ENCODE measurements at places on chromosomes 16 and 17.

DNA sequence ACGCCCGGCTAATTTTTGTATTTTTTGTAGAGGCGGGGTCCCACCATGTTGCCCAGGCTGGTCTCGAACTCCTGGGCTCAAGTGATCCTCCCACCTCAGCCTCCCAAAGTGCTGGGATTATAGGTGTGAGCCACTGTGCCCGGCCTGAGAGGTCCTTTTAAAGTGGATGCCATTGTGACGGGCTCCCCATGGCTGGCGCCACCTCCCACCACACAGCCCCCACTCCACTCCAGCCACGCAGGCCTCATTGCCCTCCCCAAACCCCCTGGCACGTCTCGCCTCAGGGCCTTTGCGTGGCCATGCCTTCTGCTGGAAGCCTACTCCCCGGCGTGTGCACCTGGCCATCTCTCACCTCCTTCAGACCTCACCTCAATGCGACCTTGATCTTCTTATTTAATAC is 11.9 kb upstream of the KDM6B start:
- DNase-seq: no peak

- no peak for DNase-seq
Observed at GRCh38 chr16:68215302-68215701, 20.6 kb downstream of the ESRP2 start.

DNA sequence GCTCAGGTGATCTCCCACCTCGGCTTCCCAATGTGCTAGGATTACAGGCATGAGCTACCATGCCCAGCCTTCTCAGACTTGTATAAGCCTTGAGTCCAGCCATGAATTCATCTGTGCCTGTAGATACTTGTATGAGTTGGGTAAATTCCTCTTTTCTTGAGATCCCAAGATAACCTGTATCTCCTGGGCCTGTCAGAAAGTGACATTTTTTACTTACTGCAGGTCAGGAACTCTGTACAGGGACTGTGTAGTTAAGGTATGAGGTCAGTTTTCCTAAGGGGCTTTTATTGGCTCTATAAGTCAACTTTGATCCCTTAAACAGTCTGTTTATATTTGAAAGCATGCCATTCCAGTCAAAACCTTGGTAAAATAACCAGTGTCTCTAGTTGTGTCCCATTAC is 106.3 kb upstream of the HAS3 start:
- DNase-seq: no peak

DNA sequence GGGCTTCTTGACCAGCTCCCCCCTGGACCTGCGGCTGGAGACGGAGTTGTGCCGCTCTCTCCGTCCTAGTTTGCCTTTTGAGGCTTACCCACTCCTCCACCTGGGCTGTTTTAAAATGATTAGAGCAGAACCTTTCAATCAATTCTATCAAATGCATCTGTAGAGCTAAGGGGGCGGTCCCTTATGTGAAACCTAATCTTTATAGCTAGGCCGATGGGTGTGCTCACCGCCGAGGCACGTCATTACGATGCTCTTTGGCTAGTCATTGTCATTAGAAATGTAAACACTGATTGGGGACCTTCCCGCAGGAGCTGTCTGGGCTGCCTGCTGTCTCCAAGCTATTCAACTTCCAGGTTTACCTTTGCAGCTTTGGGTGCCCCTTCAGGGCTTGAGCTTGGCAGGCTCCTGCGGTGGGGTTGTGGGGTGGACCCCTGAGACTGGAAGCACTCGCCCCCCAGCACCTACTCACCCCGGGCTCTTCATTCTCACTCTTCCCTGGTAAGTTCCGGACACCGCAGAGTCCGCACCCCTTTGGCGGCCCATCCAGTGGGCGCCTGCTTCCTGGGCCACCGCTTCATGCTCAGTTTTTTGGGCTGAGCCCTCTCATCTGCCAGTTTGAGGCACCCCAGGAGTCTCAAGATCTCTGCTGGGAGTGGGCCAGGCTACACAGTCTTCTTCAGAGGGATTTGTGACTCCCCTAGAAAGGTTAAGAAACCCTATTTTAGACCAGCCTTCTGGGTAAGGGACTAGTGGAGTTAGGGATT is 20.9 kb upstream of the IL17C start:
- DNase-seq: no peak

DNA sequence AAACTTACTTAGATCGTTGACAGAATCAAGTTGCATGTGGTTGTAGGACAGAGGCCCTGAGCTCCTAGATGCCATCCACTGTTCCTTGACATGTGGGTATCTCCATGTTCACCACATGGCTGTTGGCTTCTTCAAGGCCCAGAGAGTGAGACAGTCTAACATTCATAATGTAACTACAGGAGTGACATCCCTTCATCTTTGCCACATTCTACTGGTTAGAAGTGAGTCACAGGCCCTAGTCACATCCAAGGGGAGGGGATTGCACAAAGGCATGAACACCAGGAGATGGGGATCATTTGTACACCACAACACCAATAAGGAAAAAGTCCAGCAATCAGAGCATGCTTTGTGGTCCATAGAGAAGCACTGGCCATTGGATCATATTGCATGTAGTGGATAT is 56.6 kb downstream of the WSCD1 start:
- no peak for DNase-seq

DNA sequence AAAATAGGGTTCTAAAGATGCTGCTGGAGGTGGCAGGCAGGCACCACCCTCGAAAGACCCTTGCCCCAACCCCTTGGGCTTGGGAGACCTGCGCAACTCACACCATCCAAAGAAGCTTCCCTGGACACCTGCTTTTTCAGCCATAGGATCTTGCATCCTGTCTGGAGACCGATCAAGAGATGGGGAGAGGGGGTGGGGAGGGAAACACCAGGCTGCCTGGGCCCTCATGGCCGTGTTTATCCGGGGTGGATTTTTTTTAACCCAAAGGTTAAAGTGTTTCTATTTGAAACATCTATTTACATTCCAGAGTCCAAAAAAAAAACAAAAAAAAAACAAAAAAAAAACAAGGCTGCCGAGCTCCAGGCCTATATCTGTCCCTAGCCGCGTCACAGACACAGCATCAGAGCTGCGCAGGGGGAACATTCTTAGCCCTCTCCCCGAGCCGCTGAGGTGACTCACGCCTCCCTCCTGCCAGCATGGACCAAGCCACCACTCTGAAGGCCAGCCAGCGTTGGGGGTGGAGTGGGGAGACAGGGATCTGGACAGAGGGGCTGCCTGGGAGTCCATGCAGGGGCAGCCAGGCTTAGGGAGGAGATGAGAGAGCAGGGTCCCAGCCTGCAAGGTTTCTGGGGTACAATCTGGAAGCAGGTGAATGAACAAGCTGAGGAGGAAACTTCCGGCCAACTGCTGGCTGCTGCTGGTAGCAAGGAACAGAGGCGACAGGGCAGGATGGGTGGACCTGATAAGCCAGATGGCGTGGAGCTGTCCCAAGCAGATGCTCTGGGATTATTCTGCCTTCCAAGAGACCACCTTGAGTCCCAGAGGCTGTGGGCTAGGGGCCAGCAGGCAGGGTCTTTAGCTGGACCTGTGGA is 14.8 kb downstream of the HDAC5 start:
- no peak for DNase-seq

- peak; percentile 70 for DNase-seq
Observed at GRCh38 chr16:22077700-22078313, 14.5 kb upstream of the VWA3A start.

DNA sequence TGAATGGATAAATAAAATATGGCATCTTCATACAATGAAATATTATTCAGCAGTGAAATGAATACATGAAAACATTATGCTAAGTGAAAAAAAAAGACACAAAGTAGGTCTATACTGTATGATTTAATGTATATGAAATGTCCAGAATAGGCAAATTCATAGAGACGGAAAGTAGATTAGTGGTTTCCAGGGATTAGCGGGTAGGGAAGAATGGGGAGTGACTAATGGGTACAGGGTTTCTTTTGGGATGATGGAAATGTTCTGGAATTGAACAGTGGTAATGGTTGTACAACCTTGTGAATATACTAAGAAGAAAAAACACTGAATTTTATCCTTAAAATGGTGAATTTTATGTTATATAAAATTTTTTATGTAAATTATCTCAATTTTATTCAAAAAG is 8.5 kb upstream of the MYCBPAP start:
- no peak for DNase-seq

DNA sequence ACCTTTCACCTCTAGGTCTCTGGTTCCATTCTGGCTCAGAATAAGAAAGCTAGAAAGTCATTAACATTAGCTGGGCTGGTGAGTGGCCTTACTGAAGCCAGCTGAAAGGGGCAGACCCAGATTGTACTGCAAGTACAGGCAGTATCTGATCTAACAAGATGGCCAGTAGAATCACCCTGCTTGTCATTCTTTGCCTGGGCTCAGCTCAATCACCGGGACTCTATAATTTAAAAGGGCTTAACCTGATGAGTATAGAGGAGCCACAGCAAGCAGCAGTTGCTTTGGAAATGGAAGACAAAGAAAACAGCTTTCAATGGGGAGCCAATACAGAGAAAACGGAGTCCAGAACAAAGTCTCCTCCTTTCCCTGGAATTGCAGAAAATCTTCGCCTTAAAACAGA is 13.6 kb downstream of the CDH8 start:
- no peak for DNase-seq

GRCh38 chr16:58109330-58109729 is 19.9 kb downstream of the CFAP20 start:
- DNase-seq: no peak

GRCh38 chr16:56109205-56109604 is 82.1 kb upstream of the GNAO1 start:
- DNase-seq: no peak

- DNase-seq: peak; percentile 43
Observed at GRCh38 chr17:80124351-80124981, 22.5 kb downstream of the EIF4A3 start.

GRCh38 chr16:6012716-6013115 is 915.1 kb upstream of the EEF2KMT start:
- DNase-seq: no peak

- no peak for DNase-seq
Observed at GRCh38 chr17:68740555-68741447, 139.6 kb upstream of the FAM20A start.

DNA sequence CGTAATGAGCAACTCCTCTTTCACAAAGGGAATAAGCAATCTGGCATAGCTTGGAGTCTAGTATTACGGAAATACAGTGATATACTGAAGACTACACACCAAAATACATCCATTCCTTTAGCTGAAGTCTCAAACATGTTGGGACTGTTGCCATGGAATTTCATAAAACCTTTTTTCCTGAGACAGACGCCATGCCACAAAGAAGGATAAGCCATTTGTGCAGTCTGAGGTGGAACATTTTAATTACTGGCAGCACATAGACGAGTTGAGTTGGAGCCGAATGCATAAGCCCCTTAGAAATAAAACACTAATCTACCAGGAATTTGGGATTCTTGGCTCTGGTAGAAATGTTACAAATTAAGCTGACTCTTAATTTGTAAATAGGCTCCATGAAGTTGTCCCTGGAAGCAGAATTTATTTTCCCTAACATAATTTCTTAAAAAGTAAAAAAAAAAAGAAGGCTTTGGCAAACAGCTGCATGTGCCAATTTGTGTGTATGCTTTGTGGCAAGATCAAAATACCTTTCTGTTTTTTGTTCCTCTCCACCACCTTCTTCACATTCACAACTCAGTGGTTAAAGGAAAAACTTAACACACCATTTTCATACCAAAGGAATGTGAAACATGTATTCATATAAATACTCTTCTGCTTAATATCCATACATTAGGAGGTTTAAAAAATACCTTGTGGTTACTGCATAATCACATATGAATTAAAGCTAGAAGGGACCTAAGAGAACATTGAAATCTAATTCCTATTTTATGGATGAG is 25.5 kb downstream of the GRB7 start:
- no peak for DNase-seq

DNA sequence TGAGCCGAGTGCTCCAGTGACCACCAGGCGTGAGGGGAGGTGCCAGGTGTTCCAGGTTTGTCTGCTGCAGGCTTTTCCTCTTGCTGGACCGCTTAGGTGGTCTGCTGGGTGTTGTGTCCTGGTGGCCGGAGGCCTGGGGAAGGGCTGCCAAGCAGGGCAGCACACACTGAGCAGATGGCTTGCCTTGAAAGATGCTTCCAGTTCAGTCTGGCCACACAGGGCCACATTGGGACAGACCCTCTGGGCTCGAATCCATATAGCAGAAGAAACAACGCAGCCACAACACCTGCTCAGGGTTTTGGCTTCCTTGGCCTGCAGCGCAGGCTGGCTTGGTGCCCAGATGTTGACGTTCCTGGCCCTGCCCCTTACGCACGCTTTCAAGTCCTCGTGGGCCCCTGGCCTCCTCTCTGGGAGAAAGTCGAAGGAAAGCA is 24.8 kb downstream of the GINS2 start:
- no peak for DNase-seq

DNA sequence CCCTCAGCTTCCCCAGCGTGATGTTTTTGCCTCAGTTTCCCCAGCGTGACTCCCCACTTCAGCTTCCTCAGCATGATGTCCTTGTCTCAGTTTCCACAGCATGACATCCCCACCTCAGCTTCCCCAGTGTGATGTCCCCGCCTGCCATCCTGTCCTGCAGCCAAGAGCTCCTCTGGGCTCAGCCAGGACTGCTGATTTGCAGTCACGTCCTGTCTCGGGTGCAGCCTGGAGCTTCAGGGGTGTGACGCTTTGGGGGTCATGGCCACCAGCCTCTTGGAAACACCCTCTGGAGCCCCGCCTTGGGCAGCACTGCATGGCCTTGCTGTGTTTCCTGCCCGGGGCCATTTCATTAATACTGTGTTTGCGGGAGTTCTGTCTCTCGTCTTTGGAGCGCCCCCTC is 16.5 kb upstream of the NUDT16L1 start:
- no peak for DNase-seq

- DNase-seq: no peak
Observed at GRCh38 chr17:5931616-5932015, 138.6 kb upstream of the WSCD1 start.

All from GM20000 (cell line).